ENCODE measurements at places on chromosomes 16 and 17. TPM values are rescaled to one million over a fixed set of nuclear protein-coding genes. Genes with fewer than 3 reads are reported as not detected.
A peak's percentile ranks its signal among the peaks of the same experiment; 100 is the strongest.

Gene SEPTIN12
- total RNA-seq = not detected

DNA sequence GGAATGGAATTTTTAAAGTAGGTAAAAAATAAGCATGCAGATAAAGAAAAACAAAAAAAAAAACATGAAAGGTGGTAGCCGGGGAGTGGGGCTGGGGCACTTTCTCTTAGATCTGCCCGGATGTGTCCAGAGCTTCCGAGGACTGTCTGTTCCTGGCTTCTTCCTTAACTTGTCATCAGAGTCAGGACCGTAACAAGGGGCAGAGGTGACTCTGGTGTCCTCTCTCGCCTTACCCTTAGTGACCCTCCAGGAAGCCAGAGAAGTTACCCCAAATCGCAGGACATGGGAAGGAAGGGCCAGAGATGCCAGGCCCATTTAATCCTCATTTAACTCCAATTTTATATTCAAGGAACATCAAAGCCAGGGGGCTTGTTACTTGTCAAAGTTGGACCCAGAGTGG is 115.5 kb downstream of the ABCC6 start:
- H3K27ac ChIP-seq = no peak overlapping the region
- H3K36me3 ChIP-seq = no peaks in the 10 kb centered on the region
- H3K4me1 ChIP-seq = no peaks in the 10 kb centered on the region
- no peak overlapping the region for H3K4me3 ChIP-seq
- H3K27me3 ChIP-seq = no peaks in the 10 kb centered on the region

GRCh38 chr17:8900626-8901585 is 33.4 kb upstream of the PIK3R6 start:
- no peaks in the 10 kb centered on the region for H3K36me3 ChIP-seq
- H3K4me1 ChIP-seq = no peaks in the 10 kb centered on the region
- DNase-seq = peak; percentile 28
- peaks cover 3% of the 10 kb centered on the region for H3K27me3 ChIP-seq

- no peak overlapping the region for H3K27ac ChIP-seq
- no peaks in the 10 kb centered on the region for H3K4me1 ChIP-seq
- H3K4me3 ChIP-seq = no peak overlapping the region
Measured at GRCh38 chr16:54342966-54343365, 56.4 kb upstream of the IRX3 start.

- peak overlapping the region; percentile 22 for H3K27ac ChIP-seq
- H3K4me3 ChIP-seq = no peak overlapping the region
- H3K36me3 ChIP-seq = no peaks in the 10 kb centered on the region
- peaks cover 80% of the 10 kb centered on the region for H3K4me1 ChIP-seq
Measured at GRCh38 chr17:50059759-50060273, 3.9 kb downstream of the ITGA3 start.

- no peak for DNase-seq
- H3K4me1 ChIP-seq = peaks cover 23% of the 10 kb centered on the region
- no peak overlapping the region for H3K4me3 ChIP-seq
- peaks cover 70% of the 10 kb centered on the region for H3K36me3 ChIP-seq
Measured at GRCh38 chr17:40151414-40151963, 11.2 kb downstream of the CASC3 start.

GRCh38 chr17:66841328-66841727 is 6.4 kb downstream of the CACNG5 start:
- no peaks in the 10 kb centered on the region for H3K4me1 ChIP-seq
- no peak overlapping the region for H3K4me3 ChIP-seq
- H3K27ac ChIP-seq = no peak overlapping the region
- H3K27me3 ChIP-seq = no peaks in the 10 kb centered on the region
- H3K36me3 ChIP-seq = no peaks in the 10 kb centered on the region
- DNase-seq = no peak

GRCh38 chr16:86569701-86570447 is 3.2 kb downstream of the FOXC2 start:
- no peaks in the 10 kb centered on the region for H3K4me1 ChIP-seq
- H3K36me3 ChIP-seq = no peaks in the 10 kb centered on the region
- peaks cover 72% of the 10 kb centered on the region for H3K27me3 ChIP-seq
- H3K4me3 ChIP-seq = no peak overlapping the region
- no peak overlapping the region for H3K27ac ChIP-seq

DNA sequence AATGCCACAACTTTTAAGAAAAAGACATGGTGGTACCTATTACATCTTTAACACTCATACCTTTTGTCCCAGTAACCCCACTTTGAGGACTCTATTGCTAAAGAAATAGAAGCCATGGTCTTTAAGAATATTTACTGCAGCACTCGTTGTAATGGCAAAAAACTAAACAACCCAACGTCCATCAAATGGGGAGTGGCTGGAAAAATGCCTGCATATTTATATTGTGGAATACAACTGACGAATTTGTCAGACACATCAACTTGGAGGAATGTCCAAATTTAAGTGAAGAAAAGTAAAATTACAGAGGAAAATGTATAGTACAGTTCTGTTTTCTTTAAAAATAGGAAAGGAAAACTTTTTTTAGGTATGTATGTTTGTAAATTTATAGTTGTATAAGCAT is 47.8 kb downstream of the STX8 start:
- no peak overlapping the region for H3K27ac ChIP-seq
- no peaks in the 10 kb centered on the region for H3K4me1 ChIP-seq
- DNase-seq = no peak
- H3K4me3 ChIP-seq = no peak overlapping the region
- H3K36me3 ChIP-seq = no peaks in the 10 kb centered on the region
- no peaks in the 10 kb centered on the region for H3K27me3 ChIP-seq

- H3K27ac ChIP-seq = no peak overlapping the region
- H3K36me3 ChIP-seq = peaks cover 11% of the 10 kb centered on the region
- DNase-seq = peak; percentile 0
- H3K4me3 ChIP-seq = no peak overlapping the region
Measured at GRCh38 chr16:88005968-88006367, 54.7 kb downstream of the BANP start.

DNA sequence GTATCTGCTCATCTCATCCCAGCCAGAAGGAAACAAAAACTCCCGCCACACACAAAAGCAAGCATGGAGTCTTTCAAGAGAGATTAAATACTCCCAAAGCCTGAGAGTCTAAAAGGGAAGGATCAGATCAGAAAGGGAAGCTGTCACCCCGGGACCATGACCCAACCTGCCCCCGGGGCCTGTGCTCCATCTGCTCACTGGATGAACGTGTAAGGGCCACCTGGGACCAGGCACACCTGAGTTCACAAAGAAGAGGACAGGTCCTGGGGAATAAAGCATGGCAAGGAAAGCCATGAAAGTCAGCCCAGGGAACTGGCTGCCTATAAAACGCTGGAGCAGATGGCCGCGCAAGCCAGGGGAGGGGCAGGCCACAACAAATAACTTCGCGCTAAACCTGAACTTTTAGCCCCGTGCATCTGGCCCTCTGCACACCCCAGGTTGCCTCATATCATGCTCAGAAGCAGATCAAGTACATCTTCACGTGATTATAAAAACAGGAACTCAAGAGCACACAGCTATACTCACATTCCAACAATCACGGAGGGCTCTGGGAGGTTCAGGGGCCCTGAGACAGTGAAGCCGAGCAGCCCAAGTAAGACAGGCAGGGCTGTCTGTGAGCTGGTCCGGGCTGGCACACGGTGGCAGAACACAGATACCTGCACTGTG is 3.4 kb downstream of the TMEM11 start:
- no peak overlapping the region for H3K27ac ChIP-seq
- H3K27me3 ChIP-seq = no peaks in the 10 kb centered on the region
- no peak overlapping the region for H3K4me3 ChIP-seq
- peaks cover 41% of the 10 kb centered on the region for H3K4me1 ChIP-seq

GRCh38 chr16:19089410-19089955 is 22.1 kb downstream of the COQ7 start:
- H3K4me3 ChIP-seq = no peak overlapping the region
- no peaks in the 10 kb centered on the region for H3K36me3 ChIP-seq
- H3K4me1 ChIP-seq = peaks cover 14% of the 10 kb centered on the region
- no peak for DNase-seq
- no peaks in the 10 kb centered on the region for H3K27me3 ChIP-seq

- no peaks in the 10 kb centered on the region for H3K36me3 ChIP-seq
- peak overlapping the region; percentile 92 for H3K27ac ChIP-seq
- no peaks in the 10 kb centered on the region for H3K27me3 ChIP-seq
- H3K4me3 ChIP-seq = no peak overlapping the region
- peaks cover 17% of the 10 kb centered on the region for H3K4me1 ChIP-seq
Measured at GRCh38 chr16:11640987-11641817, 27.1 kb upstream of the SNN start.

DNA sequence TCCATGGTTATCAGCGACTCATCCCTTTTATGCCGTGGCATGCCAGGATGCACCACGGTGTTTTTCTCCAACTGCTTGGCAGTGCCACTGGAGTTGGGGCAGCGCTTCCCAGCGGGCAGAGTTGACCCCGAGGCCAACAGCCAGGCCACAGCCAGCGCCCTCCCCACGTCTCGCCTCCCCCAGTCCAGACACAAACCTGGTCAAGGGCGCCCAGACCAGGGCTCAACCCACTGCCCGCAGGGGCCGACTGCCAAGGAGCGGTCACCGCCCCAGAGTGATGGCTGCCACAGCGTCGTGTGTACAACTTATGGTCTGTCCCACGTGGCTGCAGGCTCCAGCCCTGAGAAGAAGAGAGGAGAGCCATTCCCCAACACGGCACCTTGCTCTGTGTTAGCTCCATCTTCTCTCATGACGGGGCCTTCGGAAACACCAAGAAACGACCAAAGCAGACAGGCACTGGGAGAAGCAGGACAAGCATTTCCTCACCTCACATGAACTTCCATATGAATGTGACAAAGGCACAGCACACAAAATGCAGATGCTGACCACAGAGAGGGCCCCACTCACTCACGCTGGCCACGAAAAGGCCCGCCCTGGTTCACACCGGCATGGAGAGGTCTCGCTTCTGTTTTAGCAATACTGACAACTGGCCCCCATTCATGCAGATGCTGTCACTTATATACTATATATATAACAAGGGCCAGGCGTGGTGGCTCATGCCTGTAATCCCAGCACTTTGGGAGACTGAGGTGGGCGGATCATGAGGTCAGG is 27.0 kb downstream of the AXIN1 start:
- peaks cover 14% of the 10 kb centered on the region for H3K4me1 ChIP-seq
- no peak for DNase-seq
- no peaks in the 10 kb centered on the region for H3K27me3 ChIP-seq
- H3K36me3 ChIP-seq = no peaks in the 10 kb centered on the region
- H3K27ac ChIP-seq = no peak overlapping the region

DNA sequence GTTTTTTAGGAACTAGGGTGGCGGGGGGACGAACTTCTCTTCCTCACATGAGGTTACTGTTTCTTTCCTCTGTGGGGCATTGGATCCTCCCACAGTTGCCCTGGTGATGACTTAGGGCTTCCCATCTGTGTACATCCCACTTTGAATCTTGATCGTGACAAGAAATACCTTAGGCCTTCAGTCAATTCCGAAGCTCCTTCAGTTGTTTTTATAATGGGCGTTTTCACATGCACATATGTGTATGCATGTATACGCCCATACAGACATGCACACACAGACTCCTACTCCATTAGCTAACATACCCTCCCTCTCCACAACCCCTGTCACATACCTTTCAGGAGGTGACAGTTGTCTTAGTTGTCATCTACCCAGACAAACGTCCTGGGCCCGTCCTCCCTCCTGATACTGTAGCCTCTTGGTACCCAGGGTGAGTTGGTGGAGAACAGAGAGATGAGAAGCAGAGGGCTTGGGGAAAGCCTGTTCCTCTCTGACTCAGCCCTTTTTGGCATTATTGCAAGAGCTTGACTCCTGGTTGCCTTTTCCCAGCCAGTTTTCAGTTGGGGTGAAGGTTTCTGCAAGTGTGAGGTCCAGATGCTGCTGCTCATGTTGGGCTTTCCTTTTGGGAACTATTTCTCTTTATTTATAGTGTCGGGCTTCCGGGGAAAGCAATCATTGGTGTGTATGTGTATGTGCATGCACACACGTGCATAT is 2.2 kb upstream of the AOC2 start:
- no peak overlapping the region for H3K4me3 ChIP-seq
- H3K27me3 ChIP-seq = no peaks in the 10 kb centered on the region
- H3K27ac ChIP-seq = no peak overlapping the region
- no peak for DNase-seq

DNA sequence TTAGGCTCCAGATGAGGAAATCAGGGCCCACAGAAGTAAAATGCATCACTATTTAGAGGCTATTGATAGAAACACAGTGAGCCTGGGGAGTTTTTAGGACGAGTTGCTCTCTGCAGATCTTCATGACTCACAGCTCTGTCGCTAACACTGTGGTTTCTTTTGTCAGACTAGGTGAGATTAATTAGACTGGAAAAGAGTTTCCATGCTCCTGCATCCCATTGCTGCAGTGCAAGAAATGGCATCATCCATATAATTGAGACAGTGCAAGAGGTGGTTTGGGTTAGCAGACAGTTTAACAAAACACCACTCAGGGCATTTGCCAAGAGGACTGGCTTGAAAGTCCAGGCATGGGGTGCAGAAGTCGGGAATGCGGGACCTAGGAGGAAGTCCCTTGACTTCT is 198.8 kb upstream of the CACNG5 start:
- no peaks in the 10 kb centered on the region for H3K4me1 ChIP-seq
- no peak for DNase-seq
- H3K36me3 ChIP-seq = no peaks in the 10 kb centered on the region

- H3K4me1 ChIP-seq = no peaks in the 10 kb centered on the region
- no peak overlapping the region for H3K27ac ChIP-seq
- DNase-seq = peak; percentile 77
- peaks cover 93% of the 10 kb centered on the region for H3K36me3 ChIP-seq
Measured at GRCh38 chr17:44865231-44865660, 17.6 kb downstream of the HIGD1B start.

DNA sequence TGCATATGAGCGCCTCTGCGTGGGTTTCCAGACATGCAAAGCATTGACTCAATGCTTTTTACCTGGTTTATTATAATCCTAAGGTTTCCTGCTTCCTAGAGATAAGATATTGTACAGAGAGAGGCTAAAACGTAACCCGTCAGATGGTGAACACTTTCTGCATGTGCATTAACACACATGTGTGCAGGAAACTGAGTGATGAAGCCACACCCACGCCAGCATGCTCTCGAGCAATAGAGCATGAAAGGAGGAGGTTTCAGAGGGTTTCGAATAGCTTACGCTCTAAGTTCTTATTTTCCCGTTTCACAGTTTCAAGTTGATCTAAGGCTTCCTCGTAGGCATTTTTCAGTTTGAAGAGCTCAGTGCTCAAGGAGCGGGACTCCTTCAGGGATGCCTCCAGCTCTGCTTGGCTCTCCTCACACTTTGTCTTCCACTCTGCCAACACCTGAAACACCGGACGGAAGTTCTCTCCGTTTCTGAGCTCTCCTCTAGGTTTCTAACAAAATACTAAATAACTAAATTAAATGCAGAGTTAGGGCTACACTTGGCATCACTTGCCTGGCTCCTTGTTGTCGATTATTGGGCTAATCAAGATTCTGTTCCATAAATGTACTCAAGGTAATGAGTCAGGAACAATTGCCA is 23.2 kb downstream of the MYH3 start:
- no peak overlapping the region for H3K4me3 ChIP-seq
- H3K36me3 ChIP-seq = peaks cover 6% of the 10 kb centered on the region
- DNase-seq = no peak
- H3K27ac ChIP-seq = no peak overlapping the region
- no peaks in the 10 kb centered on the region for H3K27me3 ChIP-seq

GRCh38 chr16:70593544-70593943 is 52.8 kb upstream of the IL34 start:
- H3K4me1 ChIP-seq = peaks cover 59% of the 10 kb centered on the region
- no peaks in the 10 kb centered on the region for H3K27me3 ChIP-seq
- no peaks in the 10 kb centered on the region for H3K36me3 ChIP-seq
- no peak overlapping the region for H3K27ac ChIP-seq
- no peak overlapping the region for H3K4me3 ChIP-seq

Data from adrenal gland (tissue), 19 donors.